Inflammatory macrophage treated with lipopolysaccharide for 4 hours (primary cell): ENCODE measurements at places on chromosomes 12 and 14.
A peak's percentile ranks its signal among the peaks of the same experiment; 100 is the strongest.

- DNase-seq = no peak
Observed at GRCh38 chr12:78951803-78952551, 87.4 kb downstream of the SYT1 start.

DNA sequence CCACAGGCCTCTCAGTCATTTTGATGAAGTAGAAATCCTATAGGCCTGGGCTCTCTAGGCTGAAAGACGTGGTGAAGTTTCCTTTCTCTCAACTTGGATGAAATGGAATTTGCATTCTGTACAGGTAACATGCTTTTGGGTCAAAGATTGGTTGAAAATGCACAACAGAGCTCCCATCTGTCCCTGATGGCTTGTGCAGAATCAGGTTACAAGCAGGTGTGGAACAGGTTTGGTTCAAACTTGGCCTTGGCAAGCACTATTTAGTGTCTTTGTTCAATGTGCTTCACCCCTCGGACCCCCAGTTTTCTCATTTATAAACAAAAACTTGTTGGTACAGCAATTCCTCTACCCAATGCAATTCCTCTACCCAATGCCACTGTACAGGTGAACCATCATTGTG is 1493.0 kb downstream of the AACS start:
- no peak for DNase-seq

DNA sequence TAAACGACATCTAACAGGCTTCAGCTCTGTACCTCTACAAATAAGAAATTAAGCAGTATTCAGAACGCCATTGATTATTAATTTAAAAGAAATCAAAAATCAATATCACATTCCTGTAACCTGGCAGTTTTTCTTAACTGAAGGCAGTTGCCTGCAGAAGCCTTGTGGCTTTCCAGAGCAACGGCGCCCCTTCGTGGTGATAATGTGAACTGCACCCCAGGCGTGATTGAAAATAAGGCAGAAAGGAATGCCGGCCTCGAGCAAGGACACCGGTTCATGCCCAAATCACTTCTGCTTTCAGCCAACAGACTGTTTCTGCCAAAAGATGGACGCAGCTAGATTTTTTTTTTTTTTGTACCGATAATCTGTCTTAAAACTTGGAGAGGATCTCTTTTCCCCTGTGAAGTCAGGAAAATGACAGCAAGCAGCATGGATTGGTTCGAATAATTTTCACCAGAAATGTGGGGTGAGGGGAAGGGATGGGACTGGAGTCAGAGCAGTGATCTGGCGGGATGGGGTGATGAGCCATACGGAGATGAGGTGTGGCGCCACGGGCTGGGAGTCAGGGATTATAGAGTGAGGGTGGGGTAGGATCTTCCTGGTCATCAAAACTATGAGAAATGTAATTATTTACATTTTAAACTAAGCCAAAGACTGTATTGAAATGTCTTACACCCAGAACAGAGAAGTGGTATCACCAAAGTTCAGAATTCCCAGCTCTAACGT is 473.0 kb downstream of the DPF3 start:
- peak; percentile 64 for DNase-seq

- DNase-seq = no peak
Observed at GRCh38 chr14:91219517-91220389, 24.8 kb downstream of the GPR68 start.

- DNase-seq = no peak
Observed at GRCh38 chr12:130640901-130641300, 75.2 kb downstream of the RIMBP2 start.

DNA sequence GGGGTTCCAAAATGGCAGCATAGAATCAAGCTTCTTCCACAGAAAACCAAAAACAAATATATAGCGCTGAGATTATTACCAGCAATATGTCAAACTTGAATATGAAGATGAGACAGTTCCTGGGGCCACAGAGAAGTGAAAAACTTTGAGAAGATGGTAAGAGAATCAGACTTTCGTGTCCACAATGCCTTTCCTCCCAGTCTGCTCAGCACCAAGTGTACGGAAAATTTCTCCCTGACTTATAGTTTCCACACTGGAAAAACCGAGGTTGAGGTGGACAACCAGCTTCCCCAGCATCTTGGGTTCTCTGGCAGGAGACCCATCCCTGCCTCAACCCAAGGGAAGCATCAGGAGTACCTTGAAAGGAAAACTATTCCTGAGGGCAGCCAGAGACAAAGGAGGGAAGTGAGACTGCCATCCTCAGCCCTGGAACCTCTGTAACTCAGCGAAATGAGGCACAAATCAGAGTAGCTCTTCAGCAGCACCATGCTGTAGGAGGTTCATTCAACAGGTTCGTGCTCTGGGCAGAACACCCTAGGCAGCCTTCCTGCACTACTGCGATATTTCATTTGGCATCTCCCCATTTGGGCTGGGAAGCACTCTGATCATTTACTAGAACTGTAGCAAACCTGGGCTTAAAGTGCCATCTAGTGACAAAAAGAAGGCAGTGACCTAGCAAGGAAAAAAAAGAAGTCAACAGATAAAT is 52.4 kb upstream of the CAPRIN2 start:
- DNase-seq = peak; percentile 54

- no peak for DNase-seq
Observed at GRCh38 chr12:3325736-3326135, 165.3 kb upstream of the PRMT8 start.

DNA sequence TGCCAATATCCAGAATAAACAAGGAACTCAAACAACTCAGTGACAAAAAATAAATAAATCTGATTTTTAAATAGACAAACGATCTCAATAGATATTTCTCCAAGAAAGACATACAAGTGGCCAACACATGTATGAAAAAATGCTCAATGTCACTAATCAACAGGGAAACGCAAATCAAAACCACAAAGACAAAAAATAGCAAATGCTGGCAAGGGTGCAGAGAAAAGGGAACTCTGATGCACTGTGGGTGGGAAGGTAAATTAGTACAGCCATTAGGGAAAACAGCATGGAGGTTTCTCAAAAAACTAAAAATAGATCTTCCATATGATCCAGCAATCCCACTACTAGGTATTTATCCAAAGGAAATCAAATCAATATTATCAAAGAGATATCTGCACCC is 3.5 kb upstream of the EIF5 start:
- no peak for DNase-seq

DNA sequence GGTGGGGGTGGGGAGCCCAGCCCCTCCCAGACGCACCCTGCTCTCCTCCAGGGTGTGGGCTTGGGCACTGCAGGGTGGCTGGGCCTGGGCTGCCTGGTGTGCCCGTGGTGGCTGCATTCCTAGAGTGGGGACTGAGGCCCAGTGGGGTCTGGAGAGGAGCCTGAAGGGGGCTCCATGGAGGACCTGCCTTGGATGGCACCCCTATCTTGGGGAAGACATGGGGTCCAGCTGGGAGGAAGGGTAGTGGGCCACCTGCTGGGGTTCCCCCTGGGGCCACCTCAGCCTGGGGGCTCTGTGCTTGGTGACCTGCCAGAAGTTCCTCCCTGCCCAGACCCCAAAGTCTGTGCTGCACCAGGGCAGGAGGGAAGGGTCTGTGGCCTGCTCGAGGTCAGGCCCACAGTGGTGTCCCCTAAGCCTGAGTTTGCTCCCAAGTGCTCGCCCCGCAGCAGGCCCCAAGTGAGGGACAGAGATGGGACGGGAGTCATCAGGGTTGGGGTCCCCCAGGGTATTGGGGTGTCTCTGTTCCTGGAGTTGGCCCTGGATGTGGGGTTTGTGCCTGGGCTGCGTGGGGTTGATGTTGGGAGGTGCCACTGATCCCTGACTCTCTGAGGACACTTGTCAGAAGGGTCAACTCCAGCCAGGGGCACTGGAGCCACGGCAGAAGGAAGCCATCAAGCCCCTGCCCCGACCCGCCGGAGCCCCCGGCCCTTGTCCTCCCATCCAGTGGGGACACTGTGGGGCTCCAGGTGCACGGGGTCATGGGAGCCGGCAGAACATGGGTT is 382.9 kb downstream of the TMEM121 start:
- DNase-seq = no peak

DNA sequence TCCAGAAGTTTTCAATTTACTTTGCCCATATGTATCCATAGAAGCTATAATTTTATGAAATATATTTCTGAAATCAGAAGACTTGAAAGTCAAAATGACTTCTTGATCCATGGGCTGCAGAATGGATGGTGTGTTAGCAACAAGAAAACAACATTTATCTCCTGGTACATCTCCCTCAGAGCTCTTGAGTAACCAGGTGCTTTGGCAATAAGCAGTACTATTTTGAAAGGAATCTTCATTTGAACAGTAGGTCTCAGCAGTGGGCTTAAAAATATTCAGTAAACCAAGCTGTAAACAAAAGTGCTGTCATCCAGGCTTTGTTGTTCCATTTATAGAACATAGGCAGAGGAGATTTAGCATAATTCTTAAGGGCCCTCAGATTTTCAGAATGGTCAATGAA is 100.4 kb downstream of the SLC38A1 start:
- no peak for DNase-seq

DNA sequence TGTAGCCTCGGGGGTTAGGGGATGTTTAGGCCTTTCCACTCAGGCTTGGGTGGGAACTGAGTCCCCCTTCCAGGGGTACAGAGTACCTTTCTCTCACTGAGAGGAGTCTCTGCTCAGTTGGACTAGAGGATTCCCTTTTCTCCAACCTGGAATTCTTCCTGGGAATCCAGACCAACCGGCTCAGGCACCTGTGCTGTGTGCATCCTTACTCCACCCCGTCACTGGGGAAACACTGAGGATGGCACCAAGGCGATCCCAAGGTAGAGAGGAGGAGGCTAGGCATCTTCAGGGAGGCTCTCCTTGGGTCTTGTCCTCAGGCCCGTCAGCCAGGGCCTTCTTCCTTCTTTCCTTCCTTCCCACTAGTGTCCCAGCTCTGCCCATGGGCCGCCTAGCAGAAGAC is 871 bp upstream of the TGM1 start:
- DNase-seq = no peak

DNA sequence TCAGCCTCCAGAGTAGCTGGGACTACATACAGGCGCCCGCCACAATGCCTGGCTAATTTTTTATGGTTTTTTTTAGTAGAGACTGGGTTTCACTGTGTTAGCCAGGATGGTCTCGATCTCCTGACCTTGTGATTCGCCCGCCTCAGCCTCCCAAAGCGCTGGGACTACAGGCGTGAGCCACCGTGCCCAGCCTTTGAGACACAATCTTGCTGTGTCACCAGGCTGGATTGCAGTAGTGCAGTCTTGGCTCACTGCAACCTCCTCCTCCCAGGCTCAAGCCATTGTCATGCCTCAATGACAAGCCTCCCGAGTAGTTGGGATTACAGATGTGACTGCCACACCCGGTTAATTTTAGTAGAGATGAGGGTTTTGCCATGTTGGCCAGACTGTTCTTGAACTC is 21.3 kb upstream of the STRN3 start:
- DNase-seq = peak; percentile 78

GRCh38 chr14:76717508-76718290 is 43.6 kb upstream of the VASH1 start:
- no peak for DNase-seq

DNA sequence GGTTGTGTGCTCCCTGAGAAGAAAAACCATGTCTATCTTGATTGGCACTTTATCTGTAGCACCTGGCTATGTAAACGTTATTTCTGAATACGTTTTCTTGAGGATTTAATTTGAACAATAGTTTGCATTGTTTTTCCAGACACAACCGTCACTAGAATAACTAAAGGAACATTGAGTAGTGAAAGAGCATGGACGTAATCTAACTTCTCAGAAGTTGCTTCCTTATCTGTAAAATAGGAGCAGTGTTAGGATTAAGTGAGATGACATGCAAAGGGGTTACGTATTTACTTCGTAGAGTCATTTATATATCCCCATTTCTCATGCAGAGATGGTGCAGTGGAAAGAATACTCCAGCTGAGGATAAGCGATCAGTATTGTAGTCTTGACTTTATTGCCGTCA is 8.1 kb downstream of the AEBP2 start:
- no peak for DNase-seq

- no peak for DNase-seq
Observed at GRCh38 chr14:23163830-23164229, 19.6 kb downstream of the SLC7A8 start.

DNA sequence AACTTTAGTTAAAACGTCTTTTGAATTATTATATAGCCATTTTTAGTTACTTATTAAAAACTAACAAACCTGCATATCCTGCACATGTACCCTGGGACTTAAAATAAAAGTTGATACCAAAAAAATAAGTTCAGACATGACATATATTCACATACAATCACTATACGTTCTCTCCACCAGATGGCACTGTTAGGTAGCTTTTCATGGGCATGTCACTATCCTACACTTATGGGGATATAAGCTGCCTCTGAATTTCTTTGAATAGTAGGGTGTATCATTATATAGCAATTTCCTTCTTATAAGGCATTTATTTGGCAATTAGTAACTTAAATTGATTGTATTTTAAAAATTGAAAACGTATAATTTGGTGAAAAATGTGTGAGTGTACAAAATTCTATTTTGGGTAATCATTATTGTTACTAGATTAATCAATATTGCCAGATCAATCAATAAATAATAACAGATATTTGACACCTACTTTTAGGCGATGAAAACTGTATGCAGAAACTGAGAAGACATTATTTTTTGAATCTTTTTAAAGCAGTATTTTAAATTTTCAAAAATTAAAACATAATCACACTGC is 31.8 kb upstream of the OR10A7 start:
- DNase-seq = peak; percentile 79

- no peak for DNase-seq
Observed at GRCh38 chr14:69268763-69269162, 8.8 kb downstream of the GALNT16 start.

- DNase-seq = no peak
Observed at GRCh38 chr14:103744621-103745395, 29.2 kb downstream of the ZFYVE21 start.

DNA sequence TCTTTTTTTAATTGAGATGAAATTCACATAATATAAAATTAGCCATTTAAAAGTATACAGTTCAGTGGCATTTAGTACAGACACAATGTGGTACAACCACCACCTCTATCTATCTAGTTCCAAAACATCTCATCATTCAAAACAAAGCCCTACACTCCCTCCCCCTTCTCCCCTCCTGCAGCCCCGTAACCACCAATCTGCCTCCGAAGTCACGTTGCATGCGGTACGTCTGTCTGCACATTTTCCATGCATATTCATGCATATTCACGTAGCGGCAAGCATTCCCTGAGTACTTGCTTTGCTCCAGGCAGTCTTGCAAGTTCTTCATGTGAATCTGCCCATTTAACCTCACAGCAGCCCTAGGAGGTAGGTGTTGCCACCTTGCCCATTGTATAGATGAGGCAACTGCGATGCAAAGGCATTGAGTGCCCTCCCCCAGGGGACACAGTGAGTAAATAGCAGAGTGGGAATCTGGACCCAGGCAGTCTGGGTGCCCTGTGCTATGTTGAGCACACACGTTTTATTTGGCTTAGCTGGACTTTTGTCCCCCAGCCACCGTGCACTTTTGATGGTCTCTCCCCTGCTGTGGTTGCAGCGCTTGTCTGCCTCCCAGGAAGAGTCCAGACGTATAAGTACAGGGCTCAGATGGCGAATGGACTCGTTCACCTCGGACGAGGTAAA is 43.4 kb downstream of the RIN3 start:
- no peak for DNase-seq

DNA sequence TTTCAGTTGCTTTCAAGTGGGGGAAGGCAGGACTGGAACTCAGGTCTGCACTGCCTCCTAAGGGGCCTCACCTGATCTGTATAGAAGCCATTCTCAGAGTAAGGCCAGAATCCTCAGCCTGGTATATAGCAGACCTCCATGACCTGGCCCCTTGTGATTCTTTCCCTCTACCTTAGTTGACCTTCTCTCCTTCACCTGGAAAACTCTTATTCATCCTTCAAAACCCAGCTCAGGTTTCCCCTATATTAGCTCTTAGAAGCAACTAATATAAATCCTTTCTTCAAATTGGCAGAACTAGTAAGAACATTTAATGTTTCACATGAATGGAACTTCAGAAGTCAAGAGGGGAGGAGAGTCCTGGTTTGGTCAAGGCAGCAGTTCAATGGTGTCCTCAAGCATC is 26.0 kb upstream of the WSCD2 start:
- no peak for DNase-seq

GRCh38 chr14:67900231-67900630 is 80.7 kb downstream of the RAD51B start:
- DNase-seq = no peak
